ENCODE measurements at places on chromosomes 12 and 14. TPM values are rescaled to one million over a fixed set of nuclear protein-coding genes. Genes with fewer than 3 reads are reported as not detected.

Gene CLEC2D
- total RNA-seq, result 270 TPM

DNA sequence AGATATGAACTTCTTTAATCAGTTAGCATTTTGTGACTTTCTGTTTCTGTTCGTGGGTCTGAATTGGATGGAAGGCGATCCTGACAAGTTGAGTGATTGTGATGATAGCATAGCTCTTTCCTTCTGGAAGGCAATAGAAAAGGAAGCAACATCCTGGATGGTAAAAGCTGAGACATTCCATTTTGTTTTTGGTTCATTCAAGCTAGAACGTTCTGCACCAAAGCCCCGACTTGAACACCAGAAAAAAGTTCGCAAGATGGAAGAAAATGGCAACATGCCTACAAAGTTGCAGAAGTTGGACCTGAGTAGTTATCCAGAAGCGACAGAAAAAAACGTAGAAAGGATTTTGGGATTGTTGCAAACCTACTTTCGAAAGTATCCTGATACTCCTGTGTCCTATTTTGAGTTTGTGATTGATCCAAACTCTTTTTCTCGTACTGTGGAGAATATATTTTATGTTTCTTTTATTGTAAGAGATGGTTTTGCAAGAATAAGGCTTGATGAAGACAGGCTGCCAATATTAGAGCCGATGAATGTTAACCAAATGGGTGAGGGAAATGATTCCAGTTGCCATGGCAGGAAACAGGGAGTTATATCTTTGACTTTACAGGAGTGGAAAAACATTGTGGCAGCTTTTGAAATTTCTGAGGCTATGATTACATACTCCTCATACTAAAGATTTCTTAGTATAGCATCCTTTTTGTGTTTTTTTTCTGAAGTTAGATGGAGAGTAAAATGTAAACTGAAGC lies 896 bp downstream of the EID3 start:
- peaks cover 58% of the 10 kb centered on the region for H3K4me1 ChIP-seq
- H3K27ac ChIP-seq, result peak overlapping the region; percentile 97
- H3K36me3 ChIP-seq, result peaks cover 55% of the 10 kb centered on the region

- H3K4me1 ChIP-seq, result peaks cover 32% of the 10 kb centered on the region
- no peak for DNase-seq
Observed at GRCh38 chr14:34711796-34712712, 2.3 kb downstream of the CFL2 start.

Gene ANKS1B
- total RNA-seq, result not detected

DNA sequence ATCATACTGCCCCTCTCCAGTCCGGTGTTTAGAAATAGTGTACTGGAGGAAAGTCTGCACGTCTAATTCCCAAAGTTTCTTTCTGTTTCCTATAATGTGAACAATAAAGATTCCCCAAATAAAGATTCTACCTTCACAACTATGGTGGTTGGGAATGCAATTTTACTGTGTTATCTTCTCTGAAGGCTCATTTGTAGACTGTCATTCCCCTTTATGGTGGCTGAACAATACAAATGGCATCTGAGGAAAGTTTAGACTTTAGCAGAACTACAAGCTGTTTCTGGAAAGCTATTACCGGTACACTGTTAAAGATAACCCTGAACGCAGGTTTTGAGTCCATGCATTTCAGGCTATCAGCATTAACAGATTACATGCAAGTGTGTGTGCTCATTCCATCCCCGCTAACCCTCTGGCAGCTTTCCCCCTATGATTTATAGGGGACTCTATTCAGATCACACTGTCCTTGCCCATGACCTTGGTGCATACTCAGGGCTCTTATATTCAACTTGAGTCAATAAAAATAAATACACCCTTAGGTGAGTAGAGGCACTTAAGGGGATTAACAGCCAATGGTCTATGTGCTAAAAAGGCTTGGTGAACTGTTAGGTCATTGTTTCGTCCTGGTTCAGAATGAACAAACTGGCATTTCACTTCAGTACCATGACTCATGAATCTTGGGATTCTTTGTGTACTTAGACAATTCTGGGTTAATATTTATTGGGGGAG lies 60.7 kb upstream of the PYGL start:
- no peaks in the 10 kb centered on the region for H3K27me3 ChIP-seq
- DNase-seq, result no peak
- peaks cover 5% of the 10 kb centered on the region for H3K4me1 ChIP-seq
- peaks cover 3% of the 10 kb centered on the region for H3K36me3 ChIP-seq
- H3K27ac ChIP-seq, result no peak overlapping the region

DNA sequence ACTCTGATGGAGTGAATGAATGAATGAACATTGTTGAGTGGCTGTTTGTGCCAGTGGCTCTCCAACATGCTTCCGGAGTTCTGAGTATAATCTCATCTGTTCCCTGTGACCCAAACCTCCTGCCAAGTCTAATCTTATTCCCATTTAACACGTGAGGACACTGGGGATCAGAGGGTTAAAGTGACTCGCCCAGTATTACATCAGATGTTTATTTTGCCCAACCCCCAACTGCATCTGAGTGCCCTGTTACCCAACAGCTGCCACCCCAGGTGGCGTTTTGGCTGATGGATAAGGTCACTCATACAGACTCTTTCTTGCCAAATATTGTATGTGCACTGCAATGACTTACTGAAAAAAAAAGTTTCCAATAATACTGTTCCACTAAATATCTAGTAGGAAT lies 210.9 kb downstream of the EXOC5 start:
- H3K4me1 ChIP-seq, result peaks cover 15% of the 10 kb centered on the region
- H3K4me3 ChIP-seq, result no peak overlapping the region

GRCh38 chr14:54579621-54580020 lies 12.7 kb downstream of the SAMD4A start:
- no peaks in the 10 kb centered on the region for H3K4me1 ChIP-seq
- H3K27me3 ChIP-seq, result no peaks in the 10 kb centered on the region
- H3K36me3 ChIP-seq, result peaks cover 6% of the 10 kb centered on the region
- H3K27ac ChIP-seq, result no peak overlapping the region
- DNase-seq, result no peak
- no peak overlapping the region for H3K4me3 ChIP-seq

GRCh38 chr12:107545737-107546353 lies 139.8 kb upstream of the PWP1 start:
- no peak for DNase-seq
- H3K27me3 ChIP-seq, result no peaks in the 10 kb centered on the region
- H3K4me3 ChIP-seq, result no peak overlapping the region
- no peak overlapping the region for H3K27ac ChIP-seq

DNA sequence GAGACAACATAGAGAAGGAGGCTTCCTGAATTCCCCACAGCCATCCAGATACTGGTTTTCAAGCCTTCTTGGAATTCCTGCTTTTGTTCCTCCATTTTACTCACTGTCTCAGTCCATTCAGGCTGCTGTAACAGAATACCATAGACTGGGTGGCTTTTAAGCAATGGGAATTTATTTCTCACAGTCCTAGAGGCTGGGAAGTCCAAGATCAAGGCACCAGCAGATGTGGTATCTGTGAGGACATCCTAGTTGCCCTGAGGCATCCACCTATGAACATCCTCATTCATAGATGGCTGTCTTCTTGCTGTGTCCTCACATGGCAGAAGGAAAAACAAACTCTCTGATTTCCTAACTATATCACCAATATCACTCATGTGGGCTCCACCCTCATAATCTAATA lies 374.9 kb downstream of the FUT8 start:
- H3K36me3 ChIP-seq, result no peaks in the 10 kb centered on the region
- no peaks in the 10 kb centered on the region for H3K4me1 ChIP-seq
- no peak overlapping the region for H3K27ac ChIP-seq
- no peaks in the 10 kb centered on the region for H3K27me3 ChIP-seq
- DNase-seq, result no peak

Gene TBC1D30
- total RNA-seq, result 1.6 TPM

- peak overlapping the region; percentile 85 for H3K27ac ChIP-seq
- H3K27me3 ChIP-seq, result no peaks in the 10 kb centered on the region
- peak overlapping the region; percentile 37 for H3K4me3 ChIP-seq
- peaks cover 32% of the 10 kb centered on the region for H3K36me3 ChIP-seq
- peaks cover 71% of the 10 kb centered on the region for H3K4me1 ChIP-seq
Observed at GRCh38 chr12:92030618-92031017, 115.0 kb downstream of the BTG1 start.

Gene C12orf57
- total RNA-seq, result 203 TPM

Gene KRT2
- total RNA-seq, result not detected

DNA sequence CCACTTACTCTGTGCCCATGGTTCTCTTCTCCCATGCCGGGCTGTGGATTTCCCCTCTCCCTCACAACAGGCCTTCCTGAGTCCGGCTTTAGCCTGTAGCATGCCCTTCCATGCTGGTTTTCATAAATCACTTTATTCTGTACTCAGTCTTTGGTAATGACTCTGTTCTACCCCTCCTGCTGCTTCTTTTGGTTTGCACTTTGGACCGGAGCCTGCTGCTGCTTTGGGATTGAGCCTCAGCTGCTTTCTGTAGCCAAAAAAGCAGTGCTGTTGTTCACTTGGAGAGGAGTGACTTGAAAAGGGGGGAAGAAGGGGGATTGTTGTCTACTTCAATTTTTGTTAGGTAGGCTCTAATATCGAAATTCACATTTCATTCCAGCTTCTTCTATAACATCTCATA lies 8.5 kb upstream of the SLC6A13 start:
- H3K27me3 ChIP-seq, result no peaks in the 10 kb centered on the region
- DNase-seq, result no peak
- no peaks in the 10 kb centered on the region for H3K36me3 ChIP-seq

GRCh38 chr12:132388379-132389015 lies 59.1 kb upstream of the GALNT9 start:
- H3K27me3 ChIP-seq, result peaks cover 33% of the 10 kb centered on the region
- H3K4me3 ChIP-seq, result no peak overlapping the region
- H3K4me1 ChIP-seq, result no peaks in the 10 kb centered on the region
- no peak overlapping the region for H3K27ac ChIP-seq
- no peak for DNase-seq

DNA sequence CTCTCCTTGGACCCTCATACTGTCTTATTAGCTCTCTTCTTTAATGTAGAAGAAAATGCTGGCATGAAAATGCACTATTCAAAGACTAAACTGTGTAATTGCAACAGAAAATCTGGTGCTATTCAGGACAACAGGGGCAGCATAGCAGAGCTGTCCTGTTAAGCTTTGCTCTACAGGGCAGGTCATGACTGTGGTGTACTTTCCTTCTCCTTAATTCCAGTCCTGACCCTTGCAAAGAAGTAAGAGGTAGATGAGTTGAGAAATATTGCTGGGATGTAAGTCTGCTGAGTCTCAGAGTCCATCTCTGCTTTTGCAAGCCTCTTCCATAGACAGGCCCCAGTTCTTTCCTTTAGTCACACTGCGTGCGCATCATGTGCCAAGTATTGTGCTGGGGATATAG lies 52.6 kb upstream of the STK38L start:
- no peaks in the 10 kb centered on the region for H3K36me3 ChIP-seq
- H3K4me3 ChIP-seq, result no peak overlapping the region

DNA sequence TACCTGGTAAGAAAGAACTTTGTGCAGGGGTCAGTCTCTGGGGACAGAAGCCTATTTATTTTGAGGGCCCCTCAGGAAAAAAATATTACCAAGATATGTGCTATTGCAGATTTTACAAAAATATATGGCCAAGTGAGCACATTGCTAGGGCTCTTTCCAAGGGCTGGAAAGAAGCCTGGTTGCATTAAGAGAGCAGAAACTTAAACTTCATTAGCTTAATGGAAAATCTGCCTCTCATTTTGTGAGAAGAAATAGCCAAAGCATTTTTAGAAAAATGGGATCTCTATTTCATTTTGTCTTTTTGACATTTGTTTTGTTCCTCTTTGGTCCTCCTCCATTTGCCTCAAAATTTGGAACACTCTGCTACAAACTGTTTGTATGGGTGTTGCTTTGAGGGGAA lies 283.5 kb downstream of the NELL2 start:
- DNase-seq, result no peak
- H3K4me1 ChIP-seq, result peaks cover 16% of the 10 kb centered on the region
- H3K4me3 ChIP-seq, result no peak overlapping the region
- H3K27me3 ChIP-seq, result no peaks in the 10 kb centered on the region
- peaks cover 39% of the 10 kb centered on the region for H3K36me3 ChIP-seq

DNA sequence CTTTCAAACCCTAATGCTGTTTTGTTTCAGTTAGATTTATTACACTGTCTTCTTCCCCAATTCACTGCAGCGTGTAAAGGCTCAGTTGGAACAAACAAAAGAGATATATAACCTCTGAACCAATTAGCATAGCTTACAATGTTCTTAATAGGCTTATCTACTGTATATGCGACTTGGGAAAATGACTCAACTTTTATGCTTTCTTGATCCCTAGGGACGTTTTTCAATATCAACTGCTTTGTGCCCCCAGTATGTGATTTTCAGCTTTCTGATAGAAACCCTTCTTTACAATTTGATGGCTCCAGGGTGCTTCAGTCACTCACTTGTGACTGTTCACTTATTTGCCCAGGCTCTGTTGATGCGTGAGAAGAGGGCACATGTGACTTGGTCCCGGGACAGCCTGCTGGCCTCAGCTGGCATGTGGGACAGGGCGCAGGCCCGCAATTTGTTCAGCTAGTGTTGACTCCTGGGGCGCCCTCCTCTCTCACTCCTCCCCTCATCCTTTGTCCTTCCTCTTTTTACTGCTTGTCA lies 107.1 kb downstream of the TMTC2 start:
- no peaks in the 10 kb centered on the region for H3K36me3 ChIP-seq
- H3K4me3 ChIP-seq, result no peak overlapping the region
- H3K27me3 ChIP-seq, result no peaks in the 10 kb centered on the region
- H3K4me1 ChIP-seq, result no peaks in the 10 kb centered on the region
- no peak for DNase-seq
- H3K27ac ChIP-seq, result no peak overlapping the region

- peaks cover 6% of the 10 kb centered on the region for H3K27me3 ChIP-seq
- H3K27ac ChIP-seq, result no peak overlapping the region
- H3K4me3 ChIP-seq, result no peak overlapping the region
- H3K4me1 ChIP-seq, result no peaks in the 10 kb centered on the region
- DNase-seq, result no peak
Observed at GRCh38 chr14:72008666-72009065, 76.4 kb downstream of the RGS6 start.

Gene SLC5A8
- total RNA-seq, result not detected

Measured in activated naive CD8-positive, alpha-beta T cell treated with anti-CD3 and anti-CD28 coated beads for 36 hours (primary cell).